ENCODE measurements at places on chromosomes 16 and 17. TPM values are rescaled to one million over a fixed set of nuclear protein-coding genes. Genes with fewer than 3 reads are reported as not detected.

- no peak for DNase-seq
These were observed 64.5 kb upstream of the SEC14L1 start for GRCh38 chr17:77076124-77076830.

Gene CCL2
- 77.7 TPM for total RNA-seq

Gene JPH3
- total RNA-seq = 0.32 TPM

- no peak for DNase-seq
These were observed 18.1 kb downstream of the RHBDL3 start for GRCh38 chr17:32283745-32284201.

Gene CDH11
- 16.6 TPM for total RNA-seq

Gene OR1F1
- total RNA-seq = not detected

DNA sequence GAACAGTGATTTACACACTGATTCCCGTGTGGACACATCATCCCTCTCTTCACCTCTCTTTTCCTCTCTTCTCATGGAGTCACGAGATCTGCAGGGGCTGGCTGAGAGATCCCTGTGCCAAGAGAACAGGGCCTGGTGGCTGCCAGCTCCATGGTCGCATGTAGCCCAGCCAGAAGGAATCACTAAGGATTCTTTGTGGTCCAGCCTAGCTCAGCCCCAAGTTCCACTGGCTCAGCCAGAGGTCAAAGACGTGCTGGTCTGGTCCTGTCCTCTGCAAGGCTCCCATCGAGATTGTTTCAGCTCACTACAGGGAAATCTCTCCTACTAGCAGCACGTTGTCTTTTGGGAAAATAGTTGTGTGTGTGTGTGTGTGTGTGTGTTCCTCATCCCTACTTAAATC lies 66.4 kb downstream of the NDEL1 start:
- no peak for DNase-seq

- no peak for DNase-seq
These were observed 993 bp upstream of the ANKRD11 start for GRCh38 chr16:89491238-89491869.

DNA sequence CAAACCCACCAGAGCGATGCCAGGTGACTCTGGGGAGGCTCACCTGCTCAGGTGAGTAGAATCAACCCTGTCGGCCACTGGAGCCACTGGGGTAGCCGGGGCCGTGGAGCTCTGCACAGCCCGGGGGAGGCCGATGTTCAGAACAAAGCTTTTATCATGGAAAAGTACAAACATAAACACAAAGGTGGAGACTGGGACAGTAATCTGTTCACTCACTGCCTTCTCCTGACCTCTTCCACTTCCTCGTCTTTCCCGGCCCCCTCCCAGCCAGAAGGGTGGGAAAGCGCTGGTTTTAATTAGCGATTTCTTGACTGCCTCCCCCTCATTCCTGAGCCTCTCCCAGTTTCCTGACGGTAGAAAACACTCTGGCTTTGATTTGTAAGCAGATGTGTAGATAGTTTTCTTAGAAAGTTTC lies 9.8 kb upstream of the TEX19 start:
- DNase-seq = peak; percentile 31

DNA sequence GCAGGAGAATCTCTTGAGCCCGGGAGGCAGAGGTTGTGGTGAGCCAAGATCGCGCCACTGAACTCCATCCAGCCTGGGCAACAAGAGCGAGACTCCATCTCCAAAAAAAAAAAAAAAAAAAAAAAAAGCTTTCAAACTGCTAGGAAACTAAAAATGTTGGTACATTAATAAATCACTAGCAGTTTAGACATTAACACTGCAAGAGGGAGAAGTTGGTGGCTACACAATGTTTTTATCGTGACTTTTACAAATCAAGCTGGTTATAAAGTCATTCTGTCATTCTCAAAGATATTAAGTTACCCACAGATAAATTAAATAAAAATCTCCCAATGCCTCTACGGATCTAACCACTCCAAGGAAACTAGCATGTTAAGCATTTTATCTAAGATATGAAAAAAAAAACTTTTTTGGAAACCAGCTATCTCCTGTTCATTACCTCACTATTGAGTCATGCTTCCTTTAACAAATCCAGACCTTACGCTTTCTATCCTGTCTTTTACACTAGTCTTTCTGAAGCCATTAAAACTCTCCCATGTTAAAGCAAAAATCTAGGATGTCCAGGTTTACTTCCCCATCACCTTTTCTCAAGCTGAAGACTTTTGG lies 85.9 kb upstream of the SMURF2 start:
- no peak for DNase-seq

Gene ARL5C
- not detected for total RNA-seq

Gene AFMID
- total RNA-seq = 53.3 TPM

GRCh38 chr17:75514299-75514918 lies 928 bp downstream of the CASKIN2 start:
- DNase-seq = peak; percentile 75

DNA sequence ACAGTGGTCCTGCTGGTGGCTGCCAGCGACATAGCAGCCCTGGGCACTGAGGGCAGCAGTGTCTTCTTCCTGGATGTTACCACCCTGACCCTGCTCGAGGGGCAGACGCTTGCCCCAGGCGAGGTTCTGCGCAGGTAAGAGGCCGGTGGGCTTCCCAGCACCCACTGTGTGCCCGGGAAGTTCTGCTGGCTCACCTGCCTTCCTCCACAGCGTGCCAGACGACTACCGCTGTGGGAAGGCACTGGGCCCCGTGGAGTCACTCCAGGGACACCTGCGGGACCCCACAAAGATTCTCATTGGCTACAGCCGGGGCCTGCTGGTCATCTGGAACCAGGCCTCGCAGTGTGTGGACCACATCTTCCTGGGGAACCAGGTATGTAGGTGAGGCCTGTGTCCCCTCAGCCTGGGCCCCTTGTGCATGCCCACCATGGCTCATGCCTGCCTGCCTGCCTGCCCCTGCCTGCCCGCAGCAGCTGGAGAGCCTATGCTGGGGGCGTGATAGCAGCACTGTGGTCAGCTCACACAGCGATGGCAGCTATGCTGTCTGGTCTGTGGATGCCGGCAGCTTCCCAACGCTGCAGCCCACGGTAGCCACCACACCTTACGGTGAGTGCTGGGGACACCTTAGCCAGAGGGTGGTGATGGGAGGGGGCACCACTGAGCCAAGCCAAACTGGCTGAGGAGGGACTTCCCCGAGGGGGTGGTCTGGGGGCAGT lies 8.5 kb downstream of the LLGL1 start:
- no peak for DNase-seq

GRCh38 chr17:67053438-67054000 lies 9.2 kb downstream of the CACNG1 start:
- DNase-seq = no peak

Gene SPATA32
- not detected for total RNA-seq

DNA sequence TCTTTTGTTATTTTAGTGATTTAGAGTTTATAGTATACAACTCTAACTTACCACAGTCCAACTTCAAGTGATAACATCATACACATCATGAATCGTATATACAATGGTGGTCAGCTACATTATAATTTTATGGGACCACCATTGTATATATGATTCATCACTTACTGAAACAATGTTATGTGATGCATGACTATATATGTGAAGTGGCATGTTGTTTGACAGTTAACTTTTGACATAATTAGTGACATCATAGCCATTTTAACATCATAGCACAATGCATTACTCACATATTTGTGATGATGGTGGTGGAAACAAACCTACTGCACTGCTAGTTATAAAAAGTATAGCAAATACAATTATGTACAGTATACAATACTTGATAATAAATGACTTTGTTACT lies 21.9 kb downstream of the DYNLL2 start:
- DNase-seq = no peak

GRCh38 chr16:46962629-46963028 lies 10.8 kb downstream of the DNAJA2 start:
- no peak for DNase-seq

- peak; percentile 21 for DNase-seq
These were observed 5.0 kb downstream of the TP53I13 start for GRCh38 chr17:29573558-29573869.

- no peak for DNase-seq
These were observed 10.9 kb downstream of the LYRM9 start for GRCh38 chr17:27882162-27882840.

Gene UTS2R
- total RNA-seq = 7.5 TPM

Gene CLEC3A
- total RNA-seq = not detected

DNA sequence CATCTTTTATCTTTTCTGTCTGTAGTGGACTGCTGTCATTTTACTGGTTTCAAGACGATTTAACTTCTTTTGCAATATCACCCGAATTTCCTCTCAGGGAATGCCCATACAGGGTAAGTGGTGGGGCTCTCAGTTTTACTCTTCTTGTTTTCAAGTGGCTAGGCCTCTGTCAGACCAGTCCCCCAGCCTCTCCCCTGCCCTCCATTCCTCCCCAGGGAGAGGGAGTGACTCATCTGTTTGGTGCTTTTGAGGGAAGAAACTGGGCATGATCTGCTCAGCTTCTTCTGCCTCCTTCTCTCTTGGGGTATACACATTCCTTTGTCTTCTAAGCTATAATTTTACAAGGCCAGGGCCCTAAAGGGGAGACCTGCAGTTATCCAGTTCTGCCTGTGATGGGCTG lies 332.0 kb downstream of the CBLN1 start:
- DNase-seq = no peak

DNA sequence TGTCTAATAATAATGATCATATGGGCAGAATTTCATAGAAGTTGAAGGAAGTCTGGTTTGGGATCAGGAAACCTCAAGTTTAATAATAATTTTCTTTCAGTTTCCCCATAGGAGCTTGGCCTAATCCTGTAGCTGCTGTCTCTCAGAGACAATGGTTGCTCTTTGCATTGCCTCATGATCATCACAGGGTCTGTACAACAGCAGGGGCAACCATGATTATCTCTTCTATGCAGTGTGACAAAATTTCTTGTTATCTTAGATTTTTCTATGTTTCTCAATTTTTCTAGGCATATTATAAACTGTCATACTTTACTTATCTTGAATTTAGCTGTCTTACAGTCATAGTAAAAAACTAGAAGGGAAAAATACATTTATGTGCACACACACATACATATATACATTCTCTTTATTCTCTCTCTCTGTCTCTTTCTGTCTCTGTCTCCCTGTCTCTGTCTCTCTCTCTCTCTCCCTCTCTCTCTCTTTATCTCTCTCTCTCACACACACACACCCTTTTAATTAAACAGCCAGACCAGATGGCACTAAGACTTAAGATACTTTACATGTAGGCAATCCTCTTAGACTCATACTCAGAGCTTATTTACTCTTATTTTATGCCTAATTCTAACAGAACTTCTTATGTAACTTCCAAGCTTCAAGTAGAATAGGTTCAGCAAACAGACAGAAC lies 30.5 kb downstream of the SMIM36 start:
- no peak for DNase-seq

GRCh38 chr16:26840691-26841090 lies 226.0 kb upstream of the C16orf82 start:
- no peak for DNase-seq

Gene STH
- total RNA-seq = not detected

GRCh38 chr17:50634915-50635731 lies 442 bp downstream of the ABCC3 start:
- DNase-seq = no peak

Gene CCL11
- 0.86 TPM for total RNA-seq

DNA sequence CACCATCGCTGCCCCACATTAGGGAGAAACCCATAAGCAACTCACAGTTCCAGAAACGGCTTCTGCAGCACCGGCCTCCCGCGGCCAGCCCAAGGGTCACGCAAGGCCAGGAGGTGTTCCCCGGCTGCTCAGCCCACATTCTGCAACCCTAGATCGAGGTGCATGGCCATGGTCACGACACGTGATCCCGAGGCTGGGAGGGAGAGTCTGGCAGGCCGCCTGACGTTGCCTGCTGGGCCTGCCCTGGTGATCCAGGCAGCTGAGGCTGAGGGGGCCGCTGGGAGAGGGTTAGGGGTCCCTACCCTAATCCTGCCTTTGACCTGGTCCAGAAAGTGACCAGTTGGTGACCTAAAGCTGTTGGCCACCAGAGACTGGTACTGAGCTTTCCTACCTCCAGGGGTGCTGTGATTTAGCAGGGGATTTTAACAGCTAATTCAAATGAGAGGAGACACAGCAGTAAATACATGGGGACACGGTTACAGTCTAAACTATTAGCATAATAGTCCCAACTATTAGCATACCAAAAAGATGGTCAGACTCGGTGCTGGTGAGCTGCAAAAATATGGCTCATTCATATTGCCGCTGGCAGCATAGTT lies 97.4 kb upstream of the CIBAR2 start:
- DNase-seq = peak; percentile 74

Gene KRT36
- not detected for total RNA-seq

Gene CES3
- 0.89 TPM for total RNA-seq

DNA sequence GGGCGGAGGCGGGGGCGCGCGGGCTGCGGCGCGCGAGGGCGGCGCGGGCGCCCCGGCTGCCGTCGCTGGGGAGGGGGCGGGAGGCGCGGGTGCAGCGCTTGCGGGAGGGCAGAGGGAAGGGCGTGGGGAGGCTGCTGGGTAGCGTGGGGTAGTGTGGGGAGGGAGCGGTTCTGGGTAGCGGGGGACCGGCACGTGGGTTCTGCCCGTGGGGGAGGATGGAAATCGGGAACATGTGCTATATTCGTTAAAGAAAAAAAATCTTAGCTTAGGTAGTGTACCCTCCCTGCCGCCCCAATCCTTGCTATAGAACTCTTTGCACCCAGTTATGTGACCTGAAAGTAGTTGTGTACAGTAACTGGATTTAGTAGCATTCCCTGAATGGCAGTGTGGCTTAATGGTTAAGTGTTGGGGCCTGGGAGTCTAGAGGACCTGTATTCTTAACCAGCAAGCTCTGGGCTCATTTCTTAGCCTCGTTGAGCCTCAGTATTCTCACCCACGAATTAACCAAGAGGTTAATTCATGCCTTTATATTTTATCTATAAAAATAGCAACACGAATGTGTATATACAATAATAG lies 646 bp downstream of the RABEP1 start:
- peak; percentile 43 for DNase-seq

DNA sequence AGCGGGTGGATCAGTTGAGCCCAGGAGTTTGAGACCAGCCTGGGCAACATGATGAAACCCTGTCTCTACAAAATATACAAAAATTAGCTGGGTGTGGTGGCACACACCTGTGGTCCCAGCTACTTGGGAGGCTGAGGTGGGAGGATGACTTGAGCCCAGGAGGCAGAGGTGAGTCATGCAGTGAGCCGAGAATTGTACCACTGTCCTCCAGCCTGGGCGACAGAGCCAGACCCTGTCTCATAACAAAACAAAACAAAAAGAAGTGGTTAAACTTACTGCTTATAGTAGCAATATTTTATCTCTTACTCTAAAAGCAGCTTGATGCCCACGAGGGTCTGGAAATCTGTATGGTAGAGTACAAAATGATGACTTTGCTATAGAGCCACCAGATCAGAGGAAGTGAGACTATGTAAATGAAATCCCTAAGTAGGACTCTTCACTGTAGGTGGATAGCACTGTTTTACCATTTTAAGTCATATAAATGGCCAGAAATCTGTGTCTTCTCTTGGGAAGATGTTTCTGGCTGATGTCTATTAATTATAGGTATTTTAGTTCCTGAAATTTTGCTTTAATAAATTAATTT lies 60.4 kb upstream of the MRC2 start:
- no peak for DNase-seq

Gene CLEC18A
- 0.36 TPM for total RNA-seq

Gene PFAS
- total RNA-seq = 12.4 TPM
